ENCODE measurements at places on chromosomes 13 and 19.

DNA sequence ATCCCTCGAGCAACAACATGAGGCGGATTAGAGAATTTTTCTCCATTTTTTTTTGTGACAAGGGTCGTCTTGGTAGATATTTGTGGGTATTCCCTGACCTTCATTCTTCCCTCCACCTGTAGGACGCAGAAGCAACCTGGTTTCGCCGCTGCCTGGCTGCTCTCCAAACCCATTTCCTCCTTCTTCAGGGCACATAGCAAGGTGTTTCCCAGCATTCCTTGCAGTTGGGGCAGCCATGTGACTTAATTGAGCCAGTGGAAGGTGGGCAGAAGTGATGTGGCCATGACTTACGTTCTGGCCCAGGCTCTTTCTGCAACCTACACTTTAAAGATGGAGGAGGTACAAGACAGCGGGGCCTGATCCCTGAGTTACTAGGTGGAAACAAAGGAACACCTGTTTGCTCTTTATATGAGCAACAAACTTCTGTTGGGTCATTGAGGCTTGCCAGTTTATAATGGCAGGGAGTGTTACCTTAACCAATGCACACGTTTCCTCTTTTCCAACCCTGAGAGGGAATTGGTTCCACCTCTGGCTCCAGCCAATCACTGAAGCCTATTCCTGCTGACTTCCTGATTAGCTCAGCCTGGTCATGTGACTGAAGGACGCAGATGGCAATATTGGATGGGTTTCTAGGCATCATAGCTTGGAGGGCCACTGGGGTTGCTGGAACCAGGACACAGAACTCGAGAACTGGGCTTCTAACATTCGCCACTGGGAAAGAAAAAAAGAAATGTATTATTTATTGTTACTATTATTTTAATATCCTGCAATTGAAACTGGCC lies 30.8 kb upstream of the ZNRF4 start:
- DNase-seq, result no peak

DNA sequence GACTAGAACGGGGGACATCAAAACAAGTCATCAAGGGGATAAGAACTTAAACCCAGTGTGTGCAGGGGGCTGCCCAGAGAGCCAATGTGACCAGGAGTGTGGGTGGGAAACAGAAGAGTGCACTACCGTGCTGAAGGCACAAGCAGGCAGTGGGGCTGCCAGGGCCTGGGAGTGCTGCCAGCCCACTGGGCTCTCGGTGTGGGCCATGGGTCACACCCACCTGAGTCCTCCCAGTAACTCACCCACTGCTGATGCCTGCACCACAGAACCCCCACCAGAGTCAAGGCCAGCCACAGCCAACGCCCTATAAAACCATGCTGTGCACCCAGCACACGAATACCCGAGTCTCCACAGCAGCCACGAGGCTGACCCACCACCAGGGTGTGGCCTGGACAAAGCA lies 8.5 kb downstream of the MED26 start:
- DNase-seq, result no peak

GRCh38 chr13:30681843-30682242 lies 53.5 kb upstream of the ALOX5AP start:
- no peak for DNase-seq

GRCh38 chr19:38395381-38396114 lies 7.1 kb downstream of the SPRED3 start:
- no peak for DNase-seq

GRCh38 chr19:43858174-43858573 lies 31.1 kb downstream of the ZNF283 start:
- no peak for DNase-seq

DNA sequence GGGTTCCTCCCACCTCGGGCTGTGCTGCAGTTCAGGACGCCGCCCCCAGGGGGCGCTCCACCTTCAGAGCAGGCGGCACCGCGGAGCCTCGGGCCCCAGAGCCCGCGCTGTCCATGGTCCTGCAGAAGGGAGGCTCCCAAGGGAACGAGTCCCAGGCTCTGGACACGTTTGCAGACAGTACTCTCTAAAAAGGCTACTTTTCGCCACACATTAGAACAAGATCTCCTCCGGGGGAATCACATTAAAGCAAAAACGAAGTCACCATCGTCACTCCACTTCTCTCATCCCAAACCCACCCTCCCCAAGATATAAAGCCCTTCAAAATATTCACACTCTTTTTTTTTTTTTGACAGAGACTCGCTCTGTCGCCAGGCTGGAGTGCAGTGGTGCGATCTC lies 4.6 kb upstream of the SIGLEC10 start:
- peak; percentile 42 for DNase-seq

DNA sequence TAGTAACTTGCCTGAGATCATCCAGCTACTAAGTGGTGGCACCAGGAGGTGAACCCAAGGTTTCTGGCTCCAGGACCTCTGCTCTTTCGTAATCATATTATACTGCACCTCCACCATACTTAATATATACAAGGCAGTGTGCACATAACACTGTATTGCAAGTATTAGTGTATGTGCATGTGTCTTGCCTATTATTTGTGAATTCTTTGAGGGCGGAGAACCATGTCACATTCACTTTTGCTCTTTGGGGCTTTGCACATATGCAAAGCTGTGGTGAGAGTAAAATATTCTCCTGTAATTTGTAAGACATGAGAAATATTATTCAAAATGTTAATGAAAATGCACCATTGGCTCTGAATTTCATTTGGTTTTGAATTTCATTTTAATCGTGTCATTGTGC lies 78.6 kb downstream of the DGKH start:
- DNase-seq, result no peak

GRCh38 chr19:13959962-13960862 lies 7.9 kb downstream of the DCAF15 start:
- no peak for DNase-seq

DNA sequence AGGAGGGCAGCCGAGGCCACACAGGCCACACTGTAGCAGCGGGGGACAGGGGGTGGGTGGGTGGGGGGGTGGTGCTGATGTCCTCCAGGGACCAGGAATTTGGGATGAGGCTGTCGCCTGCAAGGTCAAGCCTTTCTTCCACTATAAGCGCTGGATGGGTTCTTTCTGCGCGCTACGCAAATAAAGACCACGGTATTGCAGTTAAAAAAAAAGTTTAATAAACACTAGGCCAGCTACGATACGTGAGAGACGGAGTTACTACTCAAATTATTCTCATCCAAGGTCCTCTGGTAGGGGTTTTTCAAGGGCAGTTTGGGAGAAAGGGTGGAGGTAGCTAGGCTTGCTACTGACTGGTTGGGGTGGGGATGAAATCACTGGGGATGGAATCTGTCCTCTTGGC lies 508 bp upstream of the ZNF44 start:
- DNase-seq, result no peak

DNA sequence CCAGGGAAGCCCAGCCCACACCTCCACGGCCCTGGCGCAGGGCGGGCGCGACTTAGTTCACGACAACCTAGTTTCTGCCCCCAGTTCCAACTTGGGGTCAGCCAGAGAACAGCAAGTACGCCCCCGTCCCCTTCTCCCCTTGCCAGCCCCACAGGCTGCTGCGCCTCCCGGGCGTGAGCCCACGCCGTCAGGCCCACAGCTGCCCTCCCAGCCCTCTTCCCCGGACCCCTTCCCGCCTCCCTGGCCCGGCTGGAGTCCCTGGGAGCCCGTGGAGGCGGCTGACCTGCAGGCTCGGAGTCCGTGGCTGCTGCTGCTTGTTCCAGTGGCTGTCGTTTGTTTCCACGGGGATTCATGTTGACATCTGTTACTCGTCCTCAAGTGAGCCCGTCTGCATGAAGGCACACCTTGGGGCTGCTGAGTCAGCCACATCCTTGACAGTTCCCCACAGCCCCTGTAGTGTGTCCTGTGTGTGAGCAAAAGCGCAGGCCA lies 86.0 kb downstream of the ATP11A start:
- no peak for DNase-seq

DNA sequence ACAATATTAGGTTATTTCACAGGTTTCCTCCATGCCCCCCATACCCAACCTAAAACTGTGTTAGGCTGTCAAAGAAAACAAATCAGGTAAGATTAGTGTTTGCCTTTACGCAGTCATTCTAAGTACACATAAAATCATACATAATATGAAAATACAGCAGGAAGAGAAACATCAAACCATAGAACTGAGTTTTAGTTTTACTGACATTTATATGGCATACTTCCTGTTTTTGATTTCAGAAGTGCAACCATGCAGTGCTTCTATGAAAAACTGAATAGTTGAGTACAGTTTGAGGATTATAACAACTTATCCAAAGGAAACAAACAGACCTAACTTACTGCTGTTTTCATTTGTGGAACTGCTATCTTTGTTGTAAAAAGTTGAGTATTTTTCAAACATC lies 91.3 kb downstream of the KCNRG start:
- DNase-seq, result no peak

DNA sequence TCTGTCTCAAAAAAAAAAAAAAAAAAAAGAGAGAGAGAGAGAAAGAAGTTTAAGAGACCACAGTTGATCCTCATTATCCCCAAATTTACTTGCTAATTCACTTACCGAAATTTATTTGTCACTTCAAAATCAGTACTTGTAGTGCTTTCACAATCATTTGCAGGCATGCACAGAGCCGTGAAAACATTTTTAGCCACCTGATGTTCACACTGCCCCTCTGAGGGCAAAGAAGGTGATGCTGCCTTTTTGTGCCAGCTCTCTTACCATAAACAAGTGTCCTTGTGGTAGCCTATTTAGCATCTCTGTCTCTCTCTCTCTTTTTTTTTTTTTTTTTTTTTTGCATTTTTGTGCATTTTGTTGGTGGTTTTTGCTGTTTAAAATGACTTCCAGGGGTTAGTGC lies 24.1 kb upstream of the CASP14 start:
- no peak for DNase-seq

DNA sequence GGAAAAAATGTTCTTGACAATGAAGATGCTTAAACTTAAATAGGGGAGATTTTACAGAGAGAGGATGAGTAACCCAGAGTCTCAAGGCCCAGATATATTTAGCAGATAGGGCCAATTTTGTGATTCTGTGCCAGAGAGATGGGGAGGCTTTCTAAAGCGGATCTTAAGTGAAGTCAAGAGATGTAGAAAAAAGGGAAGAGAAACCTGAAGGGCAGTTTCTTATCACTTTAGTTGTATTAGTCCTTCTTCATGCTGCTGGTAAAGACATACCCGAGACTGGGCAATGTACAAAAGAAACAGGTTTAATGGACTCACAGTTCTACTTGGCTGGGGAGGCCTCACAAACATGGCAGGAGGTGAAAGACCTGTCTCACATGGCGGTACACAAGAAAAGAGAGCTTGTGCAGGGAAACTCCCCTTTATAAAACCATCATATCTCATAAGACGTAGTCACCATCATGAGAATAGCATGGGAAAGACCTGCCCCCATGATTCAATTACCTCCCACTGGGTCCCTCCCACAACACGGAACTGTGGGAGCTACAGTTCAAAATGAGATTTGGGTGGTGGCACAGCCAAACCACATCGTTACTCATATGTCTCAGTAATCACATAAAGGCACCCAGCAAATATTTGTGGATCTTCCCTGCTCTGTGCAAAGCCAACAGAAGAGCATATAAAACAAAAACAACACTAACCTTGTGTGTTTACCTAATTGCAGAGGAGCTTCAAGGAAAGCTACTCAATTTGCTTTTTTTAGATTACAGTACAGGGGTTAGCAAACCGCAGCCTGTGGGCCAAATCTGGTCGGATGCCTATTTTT lies 102.6 kb upstream of the MYCBP2 start:
- DNase-seq, result no peak

- no peak for DNase-seq
Measured at GRCh38 chr13:40549500-40550094, 116.8 kb downstream of the FOXO1 start.
